Left lobe of liver (tissue), 2 donors: ENCODE measurements at places on chromosomes 11 and 22. TPM values are rescaled to one million over a fixed set of nuclear protein-coding genes. Genes with fewer than 3 reads are reported as not detected.

The OVCH2 gene
- not detected for total RNA-seq

The RIBC2 gene
- total RNA-seq, result not detected

The RASGRP2 gene
- total RNA-seq, result 4.2 TPM

The MMP27 gene
- not detected for total RNA-seq

The GRM5 gene
- not detected for total RNA-seq

The RAB30 gene
- 8.8 TPM for total RNA-seq

The CCDC89 gene
- total RNA-seq, result 0.28 TPM

The OR56A1 gene
- total RNA-seq, result not detected

The POTEH gene
- total RNA-seq, result not detected

The MMP1 gene
- not detected for total RNA-seq

The CHKB gene
- total RNA-seq, result 32.6 TPM

The DGCR6 gene
- total RNA-seq, result 4.2 TPM

The PANX3 gene
- total RNA-seq, result not detected

The TMEM191B gene
- 0.65 TPM for total RNA-seq

The TMEM45B gene
- total RNA-seq, result 16.1 TPM

The DUSP8 gene
- total RNA-seq, result 0.23 TPM

The OR5P2 gene
- total RNA-seq, result not detected

The SYTL2 gene
- 4.8 TPM for total RNA-seq

The MS4A7 gene
- 13.7 TPM for total RNA-seq

The MFRP gene
- not detected for total RNA-seq

The OR52H1 gene
- total RNA-seq, result 0.18 TPM

The TMEM25 gene
- 37.5 TPM for total RNA-seq

The HTR3A gene
- total RNA-seq, result not detected

The DEPDC5 gene
- total RNA-seq, result 18.1 TPM

The GRAMD4 gene
- total RNA-seq, result 42.5 TPM

The BRD1 gene
- total RNA-seq, result 17.9 TPM

The IGF2 gene
- total RNA-seq, result 254 TPM

The BAIAP2L2 gene
- 1.1 TPM for total RNA-seq

The OR8G5 gene
- not detected for total RNA-seq

The BDNF gene
- 0.05 TPM for total RNA-seq

The EHD1 gene
- total RNA-seq, result 29.9 TPM

The C2CD2L gene
- 9.2 TPM for total RNA-seq

The NAV2 gene
- 32.0 TPM for total RNA-seq

The SULT4A1 gene
- total RNA-seq, result not detected

The PARVB gene
- total RNA-seq, result 14.3 TPM

The SAMM50 gene
- 23.6 TPM for total RNA-seq

The CHRM1 gene
- not detected for total RNA-seq

The SUSD2 gene
- total RNA-seq, result 1.4 TPM
